ENCODE measurements at places on chromosomes 5 and 9.

GRCh38 chr5:43889233-43889632 is 286.3 kb downstream of the NNT start:
- DNase-seq, result no peak

- DNase-seq, result no peak
Observed at GRCh38 chr5:99911971-99912370, 623.2 kb upstream of the FAM174A start.

DNA sequence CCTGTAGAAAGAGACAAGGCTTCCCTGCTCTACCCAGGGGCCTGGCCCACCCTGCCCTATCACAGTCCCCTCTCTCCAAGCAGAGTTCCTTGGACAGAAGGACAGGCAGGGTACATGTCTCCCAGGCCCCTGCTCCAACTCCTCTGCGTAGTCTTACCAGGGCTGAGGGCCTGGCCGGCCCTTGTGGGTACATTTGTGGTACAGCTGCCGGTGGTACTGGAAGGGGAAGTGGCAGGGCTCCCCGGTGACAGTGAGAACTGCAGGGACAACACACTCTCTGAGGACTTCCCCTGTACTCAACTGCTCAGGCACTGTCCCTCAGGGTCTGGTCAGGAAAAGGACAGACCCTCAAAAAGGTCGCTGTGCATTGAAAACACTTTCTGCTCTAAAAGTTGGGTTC is 3.6 kb downstream of the F12 start:
- DNase-seq, result no peak

DNA sequence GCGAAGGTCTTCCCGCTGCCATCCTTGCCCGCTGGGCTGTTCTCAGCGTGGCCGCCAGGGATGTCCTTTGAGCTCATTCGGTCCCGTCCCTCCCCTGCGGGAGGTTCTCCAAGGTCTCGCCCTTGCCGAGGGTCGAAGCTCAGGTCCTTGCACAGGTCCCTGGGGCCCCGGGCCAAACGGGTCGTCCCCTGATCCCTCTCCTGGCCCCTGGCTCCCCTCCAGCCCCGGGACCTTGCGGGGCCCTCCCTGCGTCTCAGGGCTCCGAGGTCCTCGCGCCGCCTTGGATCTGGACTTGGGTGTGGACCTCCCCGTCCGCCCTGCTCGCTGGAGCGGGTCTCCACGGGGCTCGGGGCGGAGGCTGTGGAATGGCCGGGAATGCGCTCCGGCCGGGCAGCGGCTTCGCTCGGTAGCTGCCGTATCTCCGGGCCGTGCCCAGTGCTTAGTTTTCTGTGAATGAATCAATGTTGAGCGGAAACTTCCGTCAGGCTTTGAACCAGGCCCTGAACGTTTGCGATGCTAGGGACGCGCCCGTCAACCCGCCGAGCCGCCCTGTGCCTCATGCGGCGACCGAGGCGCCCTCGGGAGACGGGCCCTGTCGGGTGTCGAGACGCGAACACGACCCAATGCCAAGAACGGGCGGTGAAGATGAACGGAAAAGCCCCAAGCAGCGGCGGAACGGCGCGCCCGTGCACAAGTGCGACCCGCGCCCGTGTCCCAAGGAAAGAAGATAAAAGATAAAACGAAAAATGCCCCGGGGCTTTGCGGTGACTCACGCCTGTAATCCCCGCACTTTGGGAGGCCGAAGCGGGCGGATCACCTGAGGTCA is 780 bp downstream of the RNU6ATAC start:
- peak; percentile 54 for DNase-seq
